ENCODE measurements at places on chromosomes 11 and 22.

DNA sequence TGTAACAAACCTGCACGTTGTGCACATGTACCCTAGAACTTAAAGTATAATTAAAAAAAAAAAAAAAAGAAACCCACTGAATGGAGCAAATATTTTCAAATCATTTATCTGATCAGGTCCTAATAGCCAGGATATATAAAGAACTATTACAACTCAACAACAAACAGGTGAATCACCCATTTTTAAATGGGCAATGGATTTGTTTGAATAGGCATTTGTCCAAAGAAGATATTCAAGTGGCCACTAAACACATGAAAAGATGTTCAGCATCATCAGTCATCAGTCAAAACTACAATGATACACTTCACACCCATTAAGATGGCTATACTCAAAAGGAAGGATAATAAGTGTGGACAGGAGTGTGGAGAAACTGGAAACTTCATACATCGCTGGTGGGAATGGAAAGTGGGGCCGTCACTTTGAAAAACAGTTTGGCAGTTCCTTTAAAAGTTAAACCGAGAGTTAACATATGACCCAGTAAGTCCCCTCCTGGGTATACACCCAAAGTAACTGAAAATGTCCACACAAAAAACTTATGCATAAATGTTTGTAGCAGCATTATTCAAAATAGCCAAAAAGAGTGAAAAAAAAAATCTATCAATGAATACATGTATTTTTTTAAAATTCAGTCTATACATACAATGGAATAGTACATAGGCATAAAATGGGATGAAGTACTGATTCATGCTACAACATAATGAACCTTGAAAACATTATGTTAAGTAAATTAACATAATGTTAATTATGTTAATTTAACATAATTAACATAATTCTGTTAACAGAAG lies 53.1 kb downstream of the ARRB1 start:
- no peak for DNase-seq

DNA sequence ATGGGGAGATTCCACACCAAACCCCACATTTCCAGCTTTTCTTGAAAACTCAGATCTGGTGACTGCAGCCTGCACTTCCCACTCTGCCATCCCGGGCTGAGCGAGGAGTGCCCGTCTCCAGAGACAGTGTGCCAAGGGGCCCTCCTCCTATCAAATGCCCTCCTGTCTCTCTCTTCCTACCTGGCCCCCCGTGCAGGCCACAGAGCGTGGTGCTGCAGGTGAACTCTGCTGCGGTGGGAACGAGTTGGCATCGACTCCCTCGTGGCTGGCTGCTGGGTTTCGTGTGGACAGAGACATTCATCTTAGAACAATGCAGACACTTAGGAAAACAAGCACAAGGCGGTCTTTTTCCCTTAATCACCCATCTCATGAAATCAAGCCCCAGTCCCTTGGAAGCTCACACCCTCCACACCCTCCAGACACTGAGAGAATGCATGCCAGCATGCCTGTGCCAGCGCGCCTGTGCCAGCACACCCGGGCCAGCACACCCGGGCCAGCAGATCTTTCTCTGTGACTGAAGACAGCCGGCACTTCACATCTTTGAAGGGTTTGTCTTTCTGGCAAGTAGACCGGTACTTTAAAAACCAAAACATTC lies 65.0 kb downstream of the PARVB start:
- no peak for DNase-seq

DNA sequence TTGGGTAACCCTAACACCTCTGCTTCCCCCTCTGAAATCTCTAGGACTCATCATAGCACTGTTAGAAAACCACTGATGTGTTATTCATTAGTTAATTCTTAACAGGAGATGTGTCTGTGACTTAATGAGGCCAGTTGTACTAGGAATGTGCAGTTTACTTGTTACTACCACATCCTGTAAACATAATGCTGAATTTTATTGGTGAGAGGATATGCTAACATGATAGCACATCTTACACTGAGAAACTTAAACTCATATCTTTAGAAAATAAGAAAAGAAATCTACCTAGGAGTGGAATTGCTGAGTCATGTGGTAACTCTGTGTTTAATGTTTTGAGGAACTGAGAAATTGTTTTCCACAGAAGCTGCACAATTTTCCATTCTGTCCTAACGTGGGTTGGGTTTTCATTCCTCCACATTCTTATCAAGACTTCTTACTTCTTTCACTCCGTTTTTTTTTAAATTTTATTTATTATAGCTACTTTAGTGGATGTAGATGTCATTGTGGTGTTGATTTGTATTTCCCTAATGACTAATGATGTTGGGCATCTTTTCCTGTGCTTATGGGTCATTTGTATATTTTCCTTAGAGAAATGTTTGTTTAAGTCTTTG lies 33.7 kb downstream of the RNF121 start:
- no peak for DNase-seq

DNA sequence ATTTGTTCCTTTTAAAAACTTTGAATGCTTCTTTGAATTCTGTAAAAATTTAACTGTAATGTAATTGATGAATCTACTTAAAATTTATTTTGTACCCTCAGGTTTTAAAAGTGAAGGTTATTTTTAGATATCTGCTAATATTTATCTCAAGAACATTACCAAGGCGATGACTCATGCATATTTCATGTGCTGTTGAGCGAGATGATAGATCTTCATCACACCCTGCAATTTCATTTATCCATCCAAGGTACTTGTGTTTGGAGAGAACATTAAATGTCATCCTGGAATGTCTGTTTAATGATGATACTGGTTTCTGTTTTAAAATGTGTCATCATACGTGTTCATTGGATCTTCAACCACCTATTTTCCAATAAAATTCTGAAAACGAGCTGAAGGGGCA lies 6.7 kb upstream of the OOSP4A start:
- no peak for DNase-seq

DNA sequence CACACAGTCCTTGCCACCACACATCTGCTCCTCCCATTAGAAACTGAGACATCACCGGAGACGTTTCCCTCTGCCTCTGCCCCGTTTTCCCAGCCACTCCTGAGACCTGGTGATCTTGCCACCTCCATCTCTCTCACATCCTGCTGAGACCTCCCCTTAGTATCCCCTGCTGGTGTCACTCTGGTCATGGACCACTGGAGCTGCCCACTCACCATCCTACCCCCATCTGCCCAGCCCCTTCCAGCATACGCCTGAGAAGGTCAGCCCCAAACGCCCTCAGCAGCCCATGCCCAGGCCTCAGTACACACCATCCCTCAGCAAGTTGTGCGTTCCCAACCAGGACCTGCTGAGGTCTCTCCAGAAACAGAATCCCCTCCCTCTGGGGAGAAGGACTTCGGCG lies 64.3 kb downstream of the SHANK2 start:
- no peak for DNase-seq

GRCh38 chr11:132032555-132032954 lies 662.1 kb downstream of the NTM start:
- DNase-seq = no peak

DNA sequence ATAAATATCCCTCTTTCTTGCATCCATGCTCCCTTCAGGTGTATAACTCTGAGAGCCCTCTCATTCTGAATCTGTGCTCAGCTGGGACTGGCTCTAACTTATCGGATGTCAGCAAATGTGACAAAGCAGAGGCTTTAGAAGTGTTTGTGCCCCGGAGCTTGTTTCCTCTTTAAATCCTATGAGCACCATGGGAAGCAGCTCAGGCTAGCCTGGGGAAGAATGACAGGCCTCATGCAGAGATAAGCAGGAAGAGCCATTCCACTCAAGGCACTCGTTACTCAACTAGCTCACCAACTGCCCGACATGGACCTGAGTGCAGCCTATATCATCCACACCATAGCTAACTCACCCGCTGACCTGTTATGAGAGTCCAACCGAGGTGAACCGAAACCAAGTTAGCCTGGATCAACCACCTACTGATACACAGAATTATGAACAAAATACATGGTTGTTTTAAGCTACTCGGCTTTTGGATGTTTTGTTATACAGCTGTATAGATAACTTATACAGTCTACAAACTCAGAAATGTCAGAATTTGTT lies 990.7 kb downstream of the NTM start:
- peak; percentile 6 for DNase-seq

DNA sequence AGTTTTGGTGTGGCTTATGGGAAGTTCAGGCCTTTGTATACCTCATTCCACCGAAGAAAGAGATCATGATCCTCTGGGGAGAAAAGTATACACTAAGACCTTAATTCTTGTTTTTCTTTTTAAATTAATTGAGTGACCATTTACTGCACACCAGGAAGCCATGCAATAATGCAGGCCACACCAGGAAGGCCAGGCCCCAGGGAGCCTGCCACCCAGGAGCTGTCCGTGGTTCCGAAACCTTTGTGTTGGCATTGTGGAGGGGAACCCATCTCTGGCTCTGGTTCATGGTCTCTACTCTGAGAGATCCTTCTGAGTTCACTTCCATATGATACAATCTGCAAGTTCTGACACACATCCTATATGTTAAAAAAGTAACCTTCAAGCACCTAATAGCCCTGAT lies 291.8 kb downstream of the MIAT start:
- DNase-seq = no peak

GRCh38 chr11:122264121-122264520 lies 148.1 kb upstream of the BLID start:
- DNase-seq = no peak

- no peak for DNase-seq
These were observed 12.3 kb upstream of the SOX10 start for GRCh38 chr22:37996515-37997246.

GRCh38 chr22:47052236-47053012 lies 290.0 kb downstream of the TBC1D22A start:
- no peak for DNase-seq

DNA sequence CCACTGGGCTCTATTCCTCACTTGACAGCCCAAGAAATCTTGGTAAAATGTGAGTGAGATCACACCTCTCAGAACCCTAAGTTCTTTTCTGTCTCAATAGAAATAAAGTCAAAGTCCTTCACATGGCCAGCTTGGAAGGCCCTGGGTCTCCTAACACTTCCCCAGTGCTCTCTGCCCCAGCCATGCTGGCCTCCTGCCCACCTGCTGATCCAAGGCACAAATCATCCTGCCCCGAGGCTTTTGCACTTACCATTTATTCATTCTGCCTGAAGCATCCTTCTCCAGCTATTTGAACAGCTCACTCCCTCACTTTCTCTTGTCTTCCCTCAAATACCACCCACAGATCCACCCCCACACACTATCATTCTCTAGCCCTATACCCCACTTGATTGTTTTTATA lies 26.4 kb downstream of the ISX start:
- no peak for DNase-seq

GRCh38 chr11:31442086-31442485 lies 67.3 kb downstream of the IMMP1L start:
- DNase-seq = no peak

DNA sequence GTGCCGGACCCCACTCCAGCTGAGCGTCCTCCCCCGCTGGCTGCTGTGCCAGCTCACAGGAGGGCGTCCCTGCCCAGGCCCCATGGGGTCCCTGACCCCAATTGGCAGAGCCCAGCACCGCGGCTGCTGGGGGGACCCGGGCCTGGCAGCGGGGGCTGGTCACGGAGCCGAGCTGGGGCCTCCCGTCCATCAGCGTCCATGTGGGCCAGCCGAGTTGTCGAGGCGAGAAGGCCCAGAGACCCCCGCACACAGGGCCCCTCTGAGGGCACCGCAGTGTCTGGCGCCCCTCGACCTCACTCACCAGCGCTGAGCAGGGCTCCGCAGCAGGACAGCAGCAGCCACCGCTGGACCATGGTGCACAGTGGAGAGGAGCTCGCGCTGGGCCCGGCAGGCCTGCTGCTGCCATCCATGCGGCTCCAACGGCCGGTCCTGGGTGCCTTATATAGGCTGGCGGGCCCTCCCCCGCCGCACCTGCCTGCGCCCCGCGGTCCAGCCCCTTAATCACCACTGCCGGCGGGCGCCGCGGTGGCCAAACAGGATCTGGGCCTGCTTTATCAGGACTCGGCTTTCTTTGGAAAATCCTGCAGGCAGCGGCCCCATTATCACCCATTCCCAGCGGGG lies at the start of gene MUC6:
MUC6 (minus strand) TSS at position 416 of the 621 bp plus-strand sequence; CDS start at position 353, 63 bp downstream.
- DNase-seq = no peak

- no peak for DNase-seq
These were observed 6.1 kb upstream of the TCN2 start for GRCh38 chr22:30600921-30601320.

DNA sequence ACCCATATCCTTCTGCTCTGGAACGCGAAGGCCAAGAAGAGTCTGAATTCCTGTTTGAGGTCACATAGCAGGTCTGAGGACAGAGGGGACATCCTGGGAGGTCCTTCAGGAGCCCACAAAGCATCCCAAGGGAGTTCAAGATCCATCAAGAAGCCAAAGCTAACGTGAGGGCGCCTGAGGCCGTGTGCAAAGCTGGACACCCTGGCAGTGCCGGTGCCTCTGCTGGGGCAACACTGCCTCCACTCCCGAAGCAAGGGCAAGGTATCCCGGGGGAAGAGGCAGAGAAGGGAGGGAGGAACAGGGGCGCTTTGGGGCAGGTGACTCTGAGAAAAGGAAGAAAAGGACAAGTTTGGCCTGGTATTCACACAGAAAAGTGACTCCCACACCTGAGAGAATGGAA lies 50.3 kb upstream of the CDON start:
- no peak for DNase-seq

GRCh38 chr11:48005831-48006270 lies 25.5 kb downstream of the PTPRJ start:
- no peak for DNase-seq

DNA sequence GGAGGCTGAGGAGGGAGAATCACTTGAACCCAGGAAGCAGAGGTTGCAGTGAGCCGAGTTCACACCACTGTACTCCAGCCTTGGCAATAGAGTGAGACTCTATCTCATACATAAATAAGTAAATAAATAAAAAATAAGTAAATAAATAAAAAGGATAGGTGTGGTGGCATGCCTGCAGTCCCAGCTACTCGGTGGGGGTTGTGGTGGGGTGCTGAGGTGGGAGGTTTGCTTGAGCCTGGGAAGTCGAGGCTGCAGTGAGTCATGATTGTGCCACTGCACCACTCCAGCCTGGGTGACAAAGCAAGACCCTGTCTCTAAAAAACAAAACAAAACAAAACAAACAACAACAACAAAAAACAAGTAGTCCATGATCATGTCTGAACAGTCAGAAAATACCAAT lies 3.1 kb downstream of the LARGE2 start:
- DNase-seq = no peak

DNA sequence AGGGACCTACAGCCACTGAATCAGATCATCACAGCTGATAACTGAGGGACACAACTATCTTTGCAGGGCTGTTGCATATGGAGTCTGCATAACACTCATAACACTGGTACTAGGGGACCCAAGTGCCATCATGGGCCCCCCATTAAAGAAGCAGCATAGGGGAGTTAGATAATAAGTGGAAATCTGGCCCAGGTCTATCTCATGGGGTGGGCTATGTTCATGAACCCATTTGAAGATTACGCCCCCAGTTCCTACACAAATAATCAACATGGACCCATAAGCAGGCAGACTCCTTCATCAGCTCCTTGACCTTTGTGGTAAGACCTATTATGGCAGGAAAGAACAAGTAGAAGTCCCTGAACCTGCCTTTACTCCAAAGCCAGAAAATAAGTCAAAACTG lies 48.8 kb downstream of the ASCL2 start:
- no peak for DNase-seq
